ENCODE measurements at places on chromosomes 6 and 20.

DNA sequence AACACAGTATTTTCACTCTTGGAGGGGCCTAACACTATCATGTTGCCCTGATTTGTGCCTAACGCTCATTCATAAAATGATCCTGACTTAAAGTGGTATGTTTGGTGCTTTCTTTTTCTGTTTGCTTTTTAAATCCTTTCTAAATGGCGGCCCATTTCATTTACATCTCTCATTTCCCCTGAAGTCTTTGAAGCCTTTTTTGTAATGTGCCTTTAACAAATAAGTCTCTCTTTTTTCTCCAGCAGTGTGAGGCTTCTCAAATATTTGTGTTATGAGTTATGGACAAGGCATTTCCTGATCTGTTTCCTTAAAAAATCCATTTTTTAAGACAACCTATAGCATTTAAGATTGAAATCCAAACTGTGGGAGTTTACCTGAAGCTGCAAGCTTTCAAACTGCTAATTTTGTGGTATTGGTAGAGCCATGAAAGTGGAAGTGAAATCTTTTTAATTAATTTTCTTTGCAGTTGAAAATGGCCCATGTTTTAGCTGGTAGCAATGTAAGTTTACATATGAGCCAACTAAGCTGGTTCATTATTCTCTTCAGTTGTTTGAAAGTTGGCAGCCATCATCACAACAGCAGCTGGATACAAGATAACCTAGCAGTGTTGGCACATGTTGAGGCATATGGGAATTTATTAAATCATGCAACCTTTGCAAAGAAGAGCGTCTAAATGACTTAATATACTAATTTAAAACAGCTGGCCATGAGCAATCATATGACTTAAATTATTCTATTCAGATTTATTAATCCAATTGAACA, 469.7 kb downstream of the CDKAL1 start:
- no peak for DNase-seq

- DNase-seq: no peak
Measured at GRCh38 chr20:33076662-33077372, 2.6 kb upstream of the BPIFB4 start.

GRCh38 chr20:62515280-62515679, 39.5 kb upstream of the GATA5 start:
- no peak for DNase-seq

DNA sequence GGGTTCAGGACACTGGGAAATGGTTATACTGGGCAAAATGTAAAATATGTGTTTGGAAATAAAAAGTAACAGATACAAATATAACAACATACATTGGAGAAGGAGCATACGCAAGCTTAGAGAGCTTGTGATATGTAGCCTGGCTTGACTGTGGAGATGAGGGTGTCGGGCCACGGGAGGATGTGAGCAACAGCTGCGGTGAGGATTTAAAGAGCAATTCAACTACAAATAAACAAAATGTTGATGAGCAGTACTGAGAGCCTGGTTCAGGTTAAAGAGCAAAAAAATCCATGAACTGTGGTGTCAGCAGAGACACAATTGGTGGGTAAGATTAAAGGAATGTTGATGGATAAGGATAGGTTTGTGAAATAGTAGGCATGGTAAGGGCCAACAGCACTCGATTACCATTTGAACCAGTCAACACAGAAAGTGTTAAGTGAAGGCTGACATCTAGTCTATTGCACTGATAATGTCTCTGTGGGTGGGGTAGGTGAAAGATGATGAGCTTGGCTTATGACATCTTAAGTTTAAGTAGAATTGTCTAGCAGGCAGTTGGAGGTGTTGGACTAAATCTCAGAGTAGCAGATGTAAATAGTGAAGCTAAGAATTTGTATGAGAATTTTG, 723.2 kb downstream of the EPM2A start:
- no peak for DNase-seq

GRCh38 chr20:53656293-53657202, 62.9 kb upstream of the ZNF217 start:
- no peak for DNase-seq

GRCh38 chr6:1461207-1461606, 71.8 kb downstream of the FOXF2 start:
- DNase-seq: no peak
